Naive thymus-derived CD4-positive, alpha-beta T cell (primary cell): ENCODE measurements at places on chromosomes 4 and X. TPM values are rescaled to one million over a fixed set of nuclear protein-coding genes. Genes with fewer than 3 reads are reported as not detected.

Gene MAGIX
- total RNA-seq: 2.1 TPM

Gene LRIT3
- total RNA-seq: 0.17 TPM

Gene PABPC5
- total RNA-seq: not detected

GRCh38 chrX:54288968-54289367 is 68.9 kb downstream of the WNK3 start:
- DNase-seq: no peak
- H3K4me1 ChIP-seq: no peaks in the 10 kb centered on the region
- no peak overlapping the region for H3K27ac ChIP-seq
- no peak overlapping the region for H3K4me3 ChIP-seq
- H3K27me3 ChIP-seq: no peaks in the 10 kb centered on the region
- no peaks in the 10 kb centered on the region for H3K36me3 ChIP-seq

DNA sequence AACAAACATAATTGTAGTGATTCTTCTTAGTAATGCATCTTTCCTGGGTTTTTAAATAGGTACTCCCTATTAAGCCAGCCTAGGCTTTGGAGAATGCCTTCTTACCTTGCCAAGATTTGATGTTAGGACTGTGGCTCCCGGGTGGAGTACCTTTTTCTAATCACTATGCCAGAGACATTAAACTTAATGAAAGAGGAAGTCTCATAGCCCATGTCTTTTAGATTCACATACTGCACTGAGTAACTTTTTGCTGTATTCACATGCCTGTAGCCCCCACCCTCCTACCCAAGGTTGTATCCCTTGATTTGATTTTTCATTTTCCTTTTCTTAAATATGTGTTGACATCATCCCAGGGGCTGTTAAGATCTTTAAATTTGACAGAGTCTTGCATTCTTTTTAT is 104.2 kb upstream of the TLR2 start:
- no peak for DNase-seq
- H3K27ac ChIP-seq: no peak overlapping the region
- no peaks in the 10 kb centered on the region for H3K27me3 ChIP-seq
- H3K36me3 ChIP-seq: peaks cover under 1% of the 10 kb centered on the region
- H3K4me1 ChIP-seq: no peaks in the 10 kb centered on the region
- H3K4me3 ChIP-seq: no peak overlapping the region
